CD8-positive, alpha-beta memory T cell (primary cell): ENCODE measurements at places on chromosomes 4 and X. TPM values are rescaled to one million over a fixed set of nuclear protein-coding genes. Genes with fewer than 3 reads are reported as not detected.

CENPVL2 gene
- not detected for total RNA-seq

OPN1LW gene
- not detected for total RNA-seq

C4orf50 gene
- total RNA-seq = 0.24 TPM

KCND1 gene
- 0.72 TPM for total RNA-seq

DNA sequence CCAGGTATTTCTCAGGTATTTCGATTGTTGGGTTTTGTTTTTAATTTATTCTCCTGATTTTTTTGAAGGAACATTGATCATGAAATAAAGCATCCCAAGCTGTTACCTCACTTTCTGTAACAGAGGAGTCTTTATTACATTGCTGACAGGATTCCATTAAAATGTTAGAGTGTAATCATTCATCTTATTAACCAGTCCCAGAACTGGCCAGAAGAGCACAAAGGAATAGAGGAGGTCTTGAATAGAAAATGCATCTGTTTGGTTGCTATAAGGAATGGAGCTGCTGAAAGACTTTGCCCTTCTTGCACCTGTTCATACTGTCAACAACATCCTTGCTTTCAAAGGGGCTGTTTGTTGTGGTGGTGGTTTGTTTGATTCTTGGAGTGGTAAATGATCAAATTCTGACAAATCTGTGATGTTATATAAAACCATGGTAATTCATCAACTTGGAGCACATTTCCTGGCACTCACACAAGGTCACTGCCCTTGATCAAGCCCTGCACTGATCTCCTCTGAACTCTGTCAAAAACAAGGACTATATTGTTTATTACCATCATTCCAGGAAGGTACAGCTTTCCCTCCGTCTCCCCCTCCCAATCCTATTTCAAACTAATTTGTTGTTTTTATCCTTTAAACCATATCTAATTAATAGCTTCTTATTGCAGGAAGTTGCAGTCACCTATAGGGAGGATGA lies 215.8 kb downstream of the PCDH19 start:
- DNase-seq = no peak

DNA sequence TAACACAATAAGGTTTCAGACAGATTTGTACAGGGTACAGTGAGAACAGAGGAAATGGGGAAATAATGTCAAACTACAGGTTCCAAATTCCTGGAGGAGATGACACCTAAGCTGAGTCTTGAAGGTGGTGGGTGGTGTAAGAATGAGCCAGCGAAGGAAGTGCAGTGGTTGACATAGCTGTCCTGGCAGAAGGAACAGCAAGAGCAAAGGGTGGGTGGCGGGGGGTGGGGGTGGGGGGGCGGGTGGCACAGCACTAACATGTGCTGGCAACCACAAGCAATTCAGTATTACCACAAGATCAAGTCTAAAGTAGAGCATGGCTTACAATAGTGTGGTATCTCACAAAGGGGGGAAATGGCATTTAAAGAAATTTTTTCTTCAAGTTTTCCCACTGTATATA lies 13.1 kb upstream of the G3BP2 start:
- peak; percentile 52 for DNase-seq

- DNase-seq = peak; percentile 42
These were observed at the start of gene OCRL for GRCh38 chrX:129540068-129540653. Gene OCRL, plus strand, starts transcription at chrX:129540259. Its CDS starts 181 bp downstream, at chrX:129540440.

GRCh38 chr4:108685036-108685686 lies 34.8 kb downstream of the OSTC start:
- no peak for DNase-seq

- no peak for DNase-seq
These were observed 64.7 kb upstream of the UXT start for GRCh38 chrX:47723689-47724088.

GRCh38 chrX:22135171-22135711 lies 103.1 kb downstream of the PHEX start:
- no peak for DNase-seq

- DNase-seq = no peak
These were observed at the start of gene GABRQ for GRCh38 chrX:152637649-152638442. Gene GABRQ, plus strand, starts transcription at chrX:152637895. Its CDS starts 308 bp downstream, at chrX:152638203.

DNA sequence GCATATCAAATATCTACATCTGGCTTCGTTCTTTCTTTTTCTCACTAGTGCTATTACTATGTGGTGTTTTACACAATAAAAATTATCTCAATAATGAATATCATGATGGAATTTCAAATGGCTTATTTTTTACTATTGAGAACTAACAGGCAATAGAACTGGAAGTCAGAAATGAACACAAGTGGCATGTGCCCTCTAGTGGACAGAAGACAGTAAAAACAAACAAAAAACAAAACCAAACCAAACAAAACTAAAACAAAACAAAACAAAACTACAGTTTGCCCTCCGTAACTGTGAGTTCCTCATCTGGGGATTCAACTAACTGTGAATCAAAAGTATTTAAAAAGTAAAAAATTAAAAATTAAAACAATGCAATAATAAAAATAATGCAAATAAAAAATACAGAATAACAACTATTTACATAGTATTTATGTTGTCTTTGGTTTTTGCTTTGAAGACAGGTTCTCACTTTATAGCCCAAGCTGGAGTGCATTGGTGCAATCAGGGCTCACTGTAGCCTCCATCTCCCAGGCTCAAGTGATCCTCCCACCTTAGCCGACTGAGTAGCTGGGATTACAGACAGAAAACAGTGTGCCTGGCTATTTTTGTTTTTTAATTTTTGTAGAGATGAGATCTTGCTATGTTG lies 195.6 kb upstream of the TACR3 start:
- no peak for DNase-seq

DNA sequence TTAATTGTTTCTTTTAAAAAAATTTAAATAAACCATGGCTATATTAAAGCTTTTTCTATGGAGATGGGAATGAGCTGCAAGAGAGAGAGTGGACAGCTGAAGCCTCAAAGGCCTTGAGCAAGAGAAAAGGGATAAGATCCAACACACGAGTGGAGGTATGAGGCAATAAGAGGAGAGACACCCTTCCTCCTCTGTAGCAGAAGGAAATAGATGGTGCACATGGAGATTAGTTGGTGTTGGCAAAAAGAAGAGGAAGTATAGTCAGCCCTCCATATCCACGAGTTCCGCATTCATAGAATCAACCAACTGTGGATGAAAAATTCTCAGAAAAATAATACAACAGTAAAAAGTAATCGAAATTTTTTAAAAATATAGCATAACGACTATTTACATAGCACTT lies 3.2 kb downstream of the CXorf38 start:
- no peak for DNase-seq

DNA sequence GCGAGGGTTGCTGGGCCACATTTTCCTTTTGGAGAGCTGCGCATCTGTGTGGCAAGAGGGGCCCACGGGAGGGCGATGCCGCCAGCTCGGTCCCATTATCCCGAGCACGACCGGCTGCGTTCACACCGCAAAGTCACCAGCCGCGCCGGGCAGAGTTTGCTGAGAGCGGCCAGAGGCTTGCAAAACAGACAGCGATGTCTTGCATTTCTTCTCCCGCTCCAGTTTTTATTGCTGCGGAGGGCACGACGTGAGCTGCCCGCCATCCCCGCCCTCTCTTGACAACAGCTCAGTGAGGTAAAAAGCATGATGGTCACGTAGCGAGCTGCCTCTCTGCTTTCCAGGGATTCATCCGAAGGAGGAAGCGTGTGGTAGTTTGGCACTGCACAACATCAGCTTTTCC lies 102.1 kb upstream of the TENM3 start:
- DNase-seq = no peak

DNA sequence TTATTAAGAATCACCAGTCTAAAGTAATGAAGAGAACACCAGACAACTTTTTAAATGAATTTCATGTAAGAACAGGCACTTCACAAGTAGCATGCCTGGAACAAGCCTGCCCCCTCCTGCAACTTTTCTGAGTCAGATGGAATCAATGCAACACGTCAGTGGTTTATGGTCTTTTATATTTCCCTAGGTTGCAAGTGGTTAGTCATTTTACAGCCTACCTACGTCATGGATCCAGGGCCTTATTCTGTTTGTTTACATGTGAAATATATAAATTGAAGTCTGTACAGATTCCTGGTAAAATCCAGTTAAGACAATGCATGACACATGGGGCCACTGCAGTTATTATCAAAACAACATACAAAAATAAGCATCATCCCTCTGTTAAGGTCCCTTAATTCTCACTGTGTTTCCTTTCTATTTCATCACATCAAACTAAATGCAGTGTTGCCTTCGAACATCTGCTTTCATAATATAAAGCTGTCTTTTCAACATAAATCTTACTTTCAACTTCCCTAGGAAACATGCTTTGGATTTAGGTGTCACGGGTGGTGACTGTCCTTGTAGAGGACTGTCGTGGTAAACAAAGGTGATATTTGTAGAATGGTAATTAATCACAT lies 309.3 kb downstream of the FRMPD4 start:
- no peak for DNase-seq
